ENCODE measurements at places on chromosomes 2 and 18.

DNA sequence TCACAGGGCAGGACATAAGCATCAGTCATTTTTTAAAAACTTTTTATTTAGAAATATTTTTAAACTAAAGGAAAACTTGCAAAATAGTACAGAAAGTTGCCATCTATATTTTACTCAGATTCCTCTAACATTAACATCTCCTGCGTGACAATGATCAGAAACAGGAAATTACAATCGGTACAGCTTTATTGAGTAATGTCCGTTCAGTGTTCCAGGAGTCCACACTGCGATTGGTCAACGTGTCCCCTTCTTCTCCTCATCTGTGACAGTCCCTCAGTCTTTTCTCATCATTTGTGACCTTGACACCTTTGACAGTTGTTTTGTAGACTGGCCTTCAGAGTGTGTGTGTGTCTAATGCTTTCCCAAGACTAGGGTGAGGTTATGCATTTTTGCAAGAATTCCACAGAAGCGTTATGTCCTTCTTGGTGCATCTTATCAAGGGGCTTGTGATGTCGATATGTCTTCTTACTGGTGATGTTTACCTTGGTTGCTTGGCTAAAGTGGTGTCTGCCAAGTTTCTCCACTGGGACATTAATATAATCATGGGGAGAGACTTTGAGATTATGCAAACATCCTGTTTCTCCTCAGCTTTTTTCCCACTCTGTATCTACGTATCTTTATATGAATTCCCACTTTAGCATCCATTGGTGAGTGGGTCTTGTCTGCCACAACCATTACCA is 21.4 kb upstream of the TMEM177 start:
- H3K4me1 ChIP-seq = no peaks in the 10 kb centered on the region
- no peaks in the 10 kb centered on the region for H3K27me3 ChIP-seq
- no peak overlapping the region for H3K27ac ChIP-seq
- no peak overlapping the region for H3K4me3 ChIP-seq
- H3K36me3 ChIP-seq = no peaks in the 10 kb centered on the region

DNA sequence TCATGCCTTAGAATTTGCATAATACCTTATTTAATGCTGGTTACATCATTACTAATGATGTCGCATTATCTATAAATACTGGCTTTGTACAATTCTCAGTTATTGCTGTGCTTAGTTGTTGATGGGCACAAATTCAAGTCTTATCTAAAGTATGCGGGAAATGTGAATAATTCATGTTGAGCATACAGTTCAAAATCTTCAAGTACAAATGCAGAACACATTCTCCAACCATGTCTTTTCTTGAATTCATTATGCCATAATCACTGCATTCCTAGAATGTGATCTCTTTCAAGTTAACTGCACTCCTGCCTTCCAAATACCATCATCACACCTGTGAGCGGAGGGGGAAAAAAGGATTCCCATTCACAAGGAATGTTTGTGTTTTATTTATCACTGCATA is 337.0 kb downstream of the MBD2 start:
- no peaks in the 10 kb centered on the region for H3K27me3 ChIP-seq
- H3K36me3 ChIP-seq = no peaks in the 10 kb centered on the region
- no peaks in the 10 kb centered on the region for H3K4me1 ChIP-seq
- no peak overlapping the region for H3K4me3 ChIP-seq

DNA sequence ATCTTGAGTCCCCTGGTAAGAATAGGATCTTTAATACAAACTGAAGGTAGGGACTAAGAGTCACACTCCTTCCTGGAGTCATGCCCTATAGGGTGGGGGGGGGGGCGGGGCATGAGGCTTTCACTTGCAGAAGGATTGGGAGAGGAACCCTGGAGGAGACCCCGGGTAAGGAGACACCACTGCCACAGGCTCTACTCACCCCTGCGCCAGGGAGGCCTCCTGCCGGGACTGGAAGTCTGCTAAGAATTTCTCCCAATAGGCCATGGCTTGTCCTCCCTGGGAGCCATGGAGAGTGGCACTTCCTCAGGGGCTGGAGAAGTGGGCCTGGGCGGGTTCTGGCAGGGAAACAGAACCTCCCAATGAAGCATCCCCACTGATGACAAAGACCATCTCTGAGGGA is 645.3 kb upstream of the RAB6C start:
- H3K4me3 ChIP-seq = no peak overlapping the region
- H3K27ac ChIP-seq = no peak overlapping the region
- H3K27me3 ChIP-seq = no peaks in the 10 kb centered on the region

- H3K4me1 ChIP-seq = peaks cover 11% of the 10 kb centered on the region
- DNase-seq = no peak
- H3K27ac ChIP-seq = peak within 1 kb of the TSS; percentile 54
- H3K36me3 ChIP-seq = no peaks in the 10 kb centered on the region
- no peaks in the 10 kb centered on the region for H3K27me3 ChIP-seq
These were observed at the start of gene PLCD4 for GRCh38 chr2:218607436-218608115. Gene PLCD4 (plus strand): TSS chr2:218607899. CDS start chr2:218615740, 7,841 bp downstream.

DNA sequence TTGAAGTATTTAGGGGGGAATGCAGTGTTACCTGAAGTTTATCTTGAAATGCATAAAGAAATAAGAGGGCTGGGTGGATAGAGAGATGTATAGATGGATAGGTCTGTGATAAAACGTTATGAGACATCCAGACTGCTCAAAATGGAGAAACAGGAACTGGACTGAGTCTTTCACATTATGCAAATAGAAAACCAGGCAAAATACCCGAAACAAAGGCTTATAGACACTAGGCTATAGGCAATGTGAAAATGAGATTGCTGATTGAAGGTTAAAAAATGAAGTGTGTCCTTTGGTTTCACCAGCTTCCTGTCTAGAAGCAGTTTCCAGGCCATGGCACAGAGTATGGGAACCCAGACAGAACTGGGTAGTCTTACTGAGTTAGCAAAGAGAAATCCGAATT is 24.9 kb upstream of the SLC3A1 start:
- H3K27ac ChIP-seq = no peak overlapping the region
- H3K4me3 ChIP-seq = no peak overlapping the region
- H3K36me3 ChIP-seq = no peaks in the 10 kb centered on the region
- DNase-seq = no peak
- no peaks in the 10 kb centered on the region for H3K4me1 ChIP-seq

- H3K4me3 ChIP-seq = no peak overlapping the region
- H3K27ac ChIP-seq = no peak overlapping the region
- H3K36me3 ChIP-seq = no peaks in the 10 kb centered on the region
These were observed 370.8 kb downstream of the NUP35 start for GRCh38 chr2:183495079-183495478.

DNA sequence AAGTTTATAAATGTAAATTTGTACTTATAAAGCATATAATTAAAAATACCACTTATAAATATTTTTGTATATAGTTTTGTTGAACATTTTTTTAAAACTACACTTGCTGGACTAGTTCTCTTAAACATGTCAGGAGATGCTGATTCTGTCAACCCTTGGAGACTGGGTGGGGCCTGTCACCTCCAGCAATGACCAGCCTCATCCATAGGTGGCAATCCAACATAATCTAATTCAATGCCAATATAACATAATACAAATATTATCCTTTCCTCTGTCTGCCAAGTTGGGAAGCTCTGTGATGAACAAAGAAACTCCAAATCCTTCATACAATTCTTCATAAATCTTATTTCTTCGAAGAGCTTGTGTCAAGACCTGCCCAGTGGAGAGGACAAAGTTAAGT is 140.4 kb downstream of the RBMS1 start:
- H3K27me3 ChIP-seq = no peaks in the 10 kb centered on the region
- H3K4me3 ChIP-seq = no peak overlapping the region
- H3K4me1 ChIP-seq = no peaks in the 10 kb centered on the region
- no peak overlapping the region for H3K27ac ChIP-seq
- DNase-seq = no peak
- no peaks in the 10 kb centered on the region for H3K36me3 ChIP-seq

- H3K36me3 ChIP-seq = no peaks in the 10 kb centered on the region
- no peak overlapping the region for H3K27ac ChIP-seq
- H3K27me3 ChIP-seq = no peaks in the 10 kb centered on the region
These were observed 93.0 kb upstream of the PELI1 start for GRCh38 chr2:64237266-64237665.

Data from spinal cord (tissue), 10 donors.